Naive thymus-derived CD8-positive, alpha-beta T cell (primary cell): ENCODE measurements at places on chromosomes 12 and 14.

GRCh38 chr12:130916241-130916911, 37.3 kb upstream of the ADGRD1 start:
- peak; percentile 20 for DNase-seq

GRCh38 chr12:21384261-21384660, 11.6 kb downstream of the IAPP start:
- DNase-seq: no peak

DNA sequence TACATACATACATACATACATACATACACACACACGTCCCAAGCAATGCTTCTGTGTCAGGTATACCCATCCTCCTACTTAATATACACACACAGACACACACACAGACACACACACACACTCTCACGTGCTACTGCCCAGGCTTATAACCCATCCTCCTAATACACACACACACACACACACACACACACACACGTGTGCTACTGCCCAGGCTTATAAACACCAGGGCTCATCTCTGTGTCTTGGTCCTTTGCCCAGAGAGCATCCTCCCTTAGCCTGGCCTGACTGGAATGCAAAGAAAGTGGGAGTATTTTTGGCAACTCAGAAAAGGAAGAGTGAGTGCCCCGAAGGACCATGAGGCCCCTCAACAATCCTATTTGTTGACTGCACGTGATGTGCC, 129.0 kb downstream of the RBM19 start:
- DNase-seq: no peak

- no peak for DNase-seq
These were observed 409.5 kb downstream of the SLC6A15 start for GRCh38 chr12:84502907-84503787.
